ENCODE measurements at places on chromosomes 3 and 15.

GRCh38 chr3:186381424-186382216 lies 19.6 kb upstream of the DGKG start:
- DNase-seq: no peak

DNA sequence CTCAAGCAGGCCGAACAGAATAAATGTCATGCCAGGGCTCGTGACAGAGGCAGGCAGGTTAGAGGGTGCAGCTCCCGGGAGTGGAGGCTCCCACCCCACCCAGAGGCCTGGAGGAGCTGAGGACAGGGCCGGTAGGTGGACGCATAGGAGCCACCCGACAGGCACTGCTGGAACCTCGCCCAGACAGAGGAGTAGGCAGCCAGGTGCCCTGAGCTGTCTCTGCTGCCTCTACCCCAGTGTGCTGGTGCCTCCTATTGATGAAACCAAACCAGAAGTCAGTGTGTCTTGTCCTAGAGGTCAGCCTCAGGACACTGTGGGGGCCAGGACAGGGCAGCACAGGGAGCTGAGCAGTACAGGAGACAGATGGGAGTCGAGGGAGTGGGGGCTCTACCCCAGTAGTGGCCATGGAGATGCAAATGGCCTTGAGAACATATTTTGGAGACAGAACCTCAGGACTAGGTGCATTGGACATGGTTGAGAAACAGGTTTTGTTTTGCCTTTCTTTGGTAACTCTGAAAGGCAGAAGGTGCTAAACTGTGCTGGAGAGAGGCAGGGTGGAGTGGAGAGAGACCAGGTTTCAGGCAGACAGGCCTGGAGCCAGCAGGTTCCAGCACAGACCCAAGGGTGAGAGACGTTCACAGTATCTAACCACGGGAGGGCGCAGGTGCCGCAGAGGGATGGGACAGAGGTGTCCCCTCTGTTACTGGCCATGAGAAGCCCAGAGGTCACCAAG lies 15.4 kb upstream of the KLF15 start:
- no peak for DNase-seq

DNA sequence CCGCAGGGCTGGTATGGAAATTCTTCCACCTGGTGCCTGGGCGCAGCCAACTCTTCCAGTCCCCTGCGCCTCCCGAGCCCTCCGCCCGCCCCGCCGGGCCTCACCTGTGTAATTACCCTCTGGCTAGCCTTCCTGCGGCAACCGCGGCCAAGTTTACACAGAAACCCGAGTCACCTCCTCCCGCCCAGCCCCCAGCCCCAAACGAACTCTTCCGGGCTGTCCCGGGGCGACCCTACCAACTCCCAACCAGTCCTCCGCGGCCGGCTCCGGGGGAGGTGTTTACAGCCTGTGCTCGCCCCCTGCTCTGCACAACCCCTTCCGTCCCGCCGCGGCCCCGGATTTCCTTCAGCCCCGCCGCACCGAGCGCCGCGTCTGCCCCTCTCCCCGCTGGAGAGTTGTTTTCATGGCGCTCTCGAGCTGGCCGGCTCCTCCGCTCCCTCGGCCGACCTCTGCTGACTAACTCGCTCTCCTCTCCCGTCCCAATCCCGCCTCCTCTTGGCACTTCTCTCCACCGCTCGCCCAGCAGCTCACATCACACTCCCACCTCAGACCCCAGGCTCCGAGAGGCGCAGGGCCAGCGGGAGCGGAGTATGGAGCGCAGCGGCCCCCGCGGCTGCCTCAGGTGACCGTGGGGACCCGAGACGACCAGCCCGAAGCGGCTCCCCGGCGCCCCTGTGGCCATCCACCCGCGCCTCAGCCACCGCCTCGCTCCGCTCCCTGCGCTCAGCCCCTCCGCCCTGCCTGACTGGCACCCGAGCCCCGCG lies 538 bp downstream of the ATOSA start:
- no peak for DNase-seq

DNA sequence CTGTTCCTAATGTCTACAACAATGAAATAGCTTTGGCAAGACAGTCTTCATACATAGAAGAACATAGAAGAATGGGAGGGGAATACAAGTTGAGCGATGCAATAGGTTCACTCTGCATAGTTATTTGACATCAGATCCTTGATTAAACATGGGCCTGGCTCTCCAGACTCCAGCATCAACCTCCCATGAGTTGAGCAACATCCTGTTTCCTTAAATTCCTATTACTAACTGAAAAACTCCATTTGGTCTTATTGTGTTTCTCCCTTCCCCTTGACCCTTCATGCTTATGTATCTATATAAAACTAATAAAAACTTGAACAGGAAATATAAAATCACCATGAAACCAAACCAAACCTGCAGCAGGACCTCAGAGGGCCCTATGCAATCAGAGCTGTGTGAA lies 304.5 kb upstream of the SATB1 start:
- DNase-seq: no peak
